ENCODE measurements at places on chromosomes 7 and 10. TPM values are rescaled to one million over a fixed set of nuclear protein-coding genes. Genes with fewer than 3 reads are reported as not detected.

Gene ANKRD30A
- not detected for polyA plus RNA-seq

Gene GPR26
- 0.07 TPM for polyA plus RNA-seq

Gene ELAPOR2
- polyA plus RNA-seq: 14.1 TPM

Gene CCSER2
- polyA plus RNA-seq: 31.4 TPM

Gene PRKG1
- 14.9 TPM for polyA plus RNA-seq

Gene MACC1
- polyA plus RNA-seq: 10.8 TPM

Gene ABCF2
- 24.6 TPM for polyA plus RNA-seq

Gene LRRC4
- polyA plus RNA-seq: 5.8 TPM

Gene IGFBP1
- 0.17 TPM for polyA plus RNA-seq
